ENCODE measurements at places on chromosomes 1 and 21. TPM values are rescaled to one million over a fixed set of nuclear protein-coding genes. Genes with fewer than 3 reads are reported as not detected.

DNA sequence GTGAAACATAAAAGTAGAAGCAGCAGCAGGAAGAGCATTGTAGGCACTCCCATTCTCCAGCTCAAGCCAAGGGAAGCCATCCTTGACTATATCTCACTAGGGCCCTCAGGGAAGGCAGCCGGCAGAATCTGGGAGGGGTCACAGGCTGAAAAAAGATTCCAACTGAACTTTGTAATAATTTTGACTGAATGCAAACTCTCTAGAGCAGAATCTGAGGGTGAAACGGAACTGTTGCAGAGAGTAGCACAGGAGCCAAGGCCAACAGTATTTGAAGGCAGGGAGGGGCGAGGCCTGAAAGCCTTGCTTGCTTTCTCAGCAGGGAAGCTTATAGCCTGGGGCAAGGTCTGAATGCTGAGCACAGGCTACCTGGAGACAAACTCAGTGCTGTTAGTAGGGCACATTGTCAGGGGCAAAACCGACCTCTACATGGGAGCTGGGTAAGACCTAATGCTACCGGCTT lies 180.6 kb downstream of the COL24A1 start:
- DNase-seq = no peak

- DNase-seq = no peak
Observed at GRCh38 chr1:33097137-33097611, 16.2 kb downstream of the AZIN2 start.

DNA sequence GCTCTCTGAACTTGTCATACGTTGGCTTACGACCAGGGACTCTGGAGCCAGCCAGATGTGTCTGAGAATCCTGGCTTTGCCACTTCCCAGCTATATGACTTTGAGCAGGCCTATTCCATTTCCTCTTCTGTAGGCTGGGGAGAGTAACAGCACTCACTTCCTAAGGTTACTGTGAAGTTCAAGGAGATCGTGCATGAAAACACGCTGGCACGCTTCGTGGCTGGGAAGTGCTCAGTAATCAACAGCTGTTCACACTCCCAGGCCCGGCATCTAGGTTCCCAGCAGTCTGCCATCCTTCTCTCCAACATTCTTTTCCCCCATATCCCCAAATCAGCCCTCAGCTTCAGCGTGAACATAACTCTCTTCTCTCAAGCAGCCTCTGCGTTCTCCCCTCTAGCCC lies 2.0 kb downstream of the ASCL5 start:
- no peak for DNase-seq

- no peak for DNase-seq
Observed at GRCh38 chr1:41350055-41350378, 11.2 kb upstream of the FOXO6 start.

DNA sequence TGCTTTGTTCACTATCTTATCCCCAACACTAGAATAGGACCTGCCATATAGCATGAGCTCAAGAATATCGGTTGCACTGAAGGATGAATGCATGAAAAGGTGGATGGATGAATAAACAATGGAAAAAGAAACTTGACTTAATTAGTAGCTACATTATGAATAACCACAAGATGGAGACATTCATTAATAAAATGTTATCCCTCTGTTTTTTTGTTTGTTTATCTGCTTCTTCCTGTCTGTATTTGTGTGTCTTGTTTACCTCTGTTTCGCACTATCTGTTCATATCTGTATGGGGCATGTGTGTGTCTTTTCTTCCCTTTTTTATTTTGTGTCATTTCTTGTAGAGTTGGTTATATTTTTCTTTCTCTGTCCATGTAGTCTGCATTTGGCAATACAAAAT lies 1.1 kb upstream of the OR14I1 start:
- no peak for DNase-seq

CNR2 gene
- 0.05 TPM for polyA plus RNA-seq

DNA sequence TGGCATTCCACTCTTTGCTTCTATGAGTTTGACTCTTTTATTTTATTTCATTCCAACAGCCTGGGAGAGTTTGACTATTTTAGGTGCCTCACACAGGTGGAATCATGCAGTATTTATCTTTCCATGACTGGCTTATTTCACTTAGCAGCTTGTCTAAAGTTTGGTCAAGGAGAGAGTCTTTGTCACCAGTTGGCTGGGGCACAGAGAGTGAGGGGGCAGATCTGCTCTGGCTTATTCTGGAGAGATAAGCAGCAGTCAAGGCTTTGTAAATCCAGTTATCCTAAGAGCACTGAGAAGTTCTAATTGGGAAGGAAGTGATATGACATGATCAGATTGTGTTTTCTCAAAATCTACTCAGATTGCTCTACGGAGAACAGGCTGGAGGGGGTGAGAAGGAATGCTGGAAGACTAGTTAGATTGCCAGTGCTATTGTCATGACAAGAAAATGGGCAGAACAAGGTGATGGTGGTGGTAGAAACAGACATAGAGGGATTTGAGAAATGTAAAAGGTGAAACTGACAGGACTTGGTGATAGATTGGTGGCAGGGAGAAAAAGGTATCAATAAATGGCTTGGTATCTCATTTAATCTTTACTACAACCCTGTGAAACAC lies 12.1 kb upstream of the CTTNBP2NL start:
- DNase-seq = no peak

DNA sequence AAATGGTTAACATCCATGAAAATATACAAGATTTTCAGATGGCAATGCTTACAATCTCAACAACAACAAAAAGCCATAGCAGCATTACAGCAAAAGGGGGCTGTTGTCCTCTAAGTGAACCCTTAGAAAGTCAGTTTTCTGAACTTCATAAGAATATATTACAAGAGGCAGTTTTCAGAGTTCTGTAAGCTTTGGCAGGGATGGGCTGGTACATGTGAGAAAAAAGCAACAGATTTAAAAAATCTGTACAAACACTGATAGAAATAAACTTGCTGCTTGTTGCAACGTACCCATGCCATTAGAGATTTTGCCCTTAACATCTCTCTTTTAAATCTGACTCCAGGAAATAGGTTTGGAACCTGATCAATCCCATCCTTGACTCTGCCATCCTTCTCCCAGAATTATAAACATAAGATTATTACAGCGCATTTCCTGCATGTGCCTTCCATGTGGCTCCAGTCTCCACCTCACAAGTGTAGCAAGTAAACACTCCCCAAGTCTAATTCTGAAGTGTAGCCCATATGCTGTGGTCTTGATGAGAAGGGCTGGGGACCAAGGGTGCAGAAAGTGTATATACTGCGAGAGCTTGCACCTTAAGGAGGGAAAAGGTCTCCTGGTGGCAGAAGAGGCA lies 101.4 kb upstream of the TSPAN2 start:
- no peak for DNase-seq

RCSD1 gene
- 19.9 TPM for polyA plus RNA-seq

- no peak for DNase-seq
Observed at GRCh38 chr1:243554686-243555085, 295.4 kb downstream of the AKT3 start.

- DNase-seq = no peak
Observed at GRCh38 chr1:28577738-28578536, 14.1 kb upstream of the RAB42 start.

- DNase-seq = no peak
Observed at GRCh38 chr1:184974056-184974836, at the start of gene NIBAN1. Gene NIBAN1, minus strand, starts transcription at chr1:184974508. Its CDS starts 152 bp downstream, at chr1:184974356.

DNA sequence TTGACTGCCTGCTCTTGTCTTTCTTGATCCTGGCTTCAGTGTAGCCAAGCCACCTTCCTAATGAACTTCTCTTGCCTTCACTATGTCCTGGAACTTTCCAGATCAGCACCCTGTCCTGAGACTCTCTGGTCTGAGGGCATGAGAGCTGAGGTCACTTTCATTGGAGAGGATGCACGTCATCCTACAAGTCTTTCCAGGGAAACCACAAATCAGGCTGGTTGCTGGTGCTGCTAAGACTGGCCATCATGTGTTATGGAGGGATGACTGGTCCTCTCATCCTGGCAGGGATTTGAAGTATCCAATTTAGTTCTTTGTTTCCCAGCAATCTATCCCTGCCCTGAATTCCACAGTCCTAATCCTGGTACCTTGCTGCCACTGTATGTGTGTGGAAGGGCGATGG lies 228.6 kb downstream of the GPATCH2 start:
- DNase-seq = no peak

GRCh38 chr1:30234091-30234490 lies 489.3 kb downstream of the MATN1 start:
- DNase-seq = no peak

LAPTM5 gene
- 29.7 TPM for polyA plus RNA-seq

DNA sequence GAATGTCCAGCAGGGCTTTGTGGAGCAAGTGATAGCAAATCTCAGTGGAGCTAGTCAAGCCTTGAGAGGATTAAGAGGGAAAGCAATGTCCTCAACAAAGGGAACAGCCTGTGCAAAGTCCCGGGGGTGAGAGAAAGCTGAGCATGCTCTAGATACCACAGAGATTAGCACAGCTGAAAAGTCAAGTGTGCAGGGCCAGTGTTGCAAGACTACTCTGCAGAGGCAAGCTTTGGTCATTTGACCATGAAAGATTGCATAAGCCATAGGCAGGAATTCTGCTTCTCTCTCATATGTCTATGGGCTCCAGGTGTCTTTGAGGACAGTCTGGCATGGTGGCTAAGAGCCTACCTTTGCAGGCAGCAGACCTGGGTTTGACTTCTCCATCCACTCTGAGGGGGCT lies 181.0 kb upstream of the JUN start:
- DNase-seq = no peak

ITGB2 gene
- polyA plus RNA-seq = 7.3 TPM

RSPO1 gene
- 1.4 TPM for polyA plus RNA-seq

DNA sequence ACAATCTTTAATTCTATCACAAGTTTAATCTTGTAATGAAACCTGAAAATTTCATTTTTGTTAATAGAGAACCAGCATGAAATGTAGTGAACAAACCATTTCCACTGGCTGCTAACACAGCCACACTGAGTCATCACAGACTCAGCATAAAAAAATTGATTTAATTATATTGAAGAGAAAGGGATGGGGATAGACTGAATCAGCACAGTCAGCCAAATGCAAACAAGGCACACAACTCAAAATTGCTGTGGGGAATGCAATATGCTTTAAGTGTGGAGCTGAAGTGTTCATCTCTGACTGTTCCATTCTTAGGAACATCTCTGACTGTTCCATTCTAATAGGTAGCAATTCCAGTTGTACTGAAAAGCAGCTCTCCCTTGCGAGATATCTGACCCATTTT lies 299.8 kb downstream of the MRPL39 start:
- no peak for DNase-seq

GRCh38 chr1:22878626-22879025 lies 94.0 kb downstream of the LACTBL1 start:
- DNase-seq = no peak

TNFRSF9 gene
- polyA plus RNA-seq = 0.21 TPM

Data from right lung (tissue), 10 donors.